ENCODE measurements at places on chromosomes 1 and 21. TPM values are rescaled to one million over a fixed set of nuclear protein-coding genes. Genes with fewer than 3 reads are reported as not detected.

ANGPTL3 gene
- not detected for total RNA-seq

TOMM20 gene
- total RNA-seq, result 139 TPM

- no peak for DNase-seq
Observed at GRCh38 chr1:110240476-110241210, 30.5 kb downstream of the KCNC4 start.

- no peak for DNase-seq
Observed at GRCh38 chr1:22168412-22168973, 25.6 kb upstream of the WNT4 start.

- DNase-seq, result no peak
Observed at GRCh38 chr21:41431788-41432548, 5.9 kb downstream of the MX1 start.

DNA sequence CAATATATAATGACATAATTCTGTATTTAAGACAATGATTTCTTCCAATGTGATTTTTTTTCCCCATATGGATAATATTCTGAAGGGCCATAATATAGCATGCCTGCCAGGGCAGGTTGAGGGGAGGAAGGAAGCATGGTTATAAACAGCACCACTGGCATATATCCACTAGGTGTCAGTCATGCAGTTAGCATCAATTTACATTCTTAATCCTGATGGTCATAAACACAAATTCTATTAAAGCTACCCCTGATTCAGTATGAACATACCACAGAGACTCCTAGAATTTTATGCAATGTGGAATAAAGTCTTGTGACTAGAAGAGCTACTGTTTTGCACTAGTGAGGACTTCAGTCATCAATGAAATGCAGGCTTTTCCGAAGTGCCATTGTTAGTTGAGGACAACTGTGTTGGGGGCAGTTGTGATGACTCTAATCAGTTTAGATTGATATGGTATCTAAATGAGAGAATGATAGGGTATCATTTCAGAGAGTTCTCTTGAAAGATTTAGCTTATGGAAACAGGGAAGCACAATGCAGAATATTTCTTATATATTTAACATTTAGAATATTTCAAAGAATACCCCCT, 342.7 kb upstream of the NR5A2 start:
- DNase-seq, result no peak

DNA sequence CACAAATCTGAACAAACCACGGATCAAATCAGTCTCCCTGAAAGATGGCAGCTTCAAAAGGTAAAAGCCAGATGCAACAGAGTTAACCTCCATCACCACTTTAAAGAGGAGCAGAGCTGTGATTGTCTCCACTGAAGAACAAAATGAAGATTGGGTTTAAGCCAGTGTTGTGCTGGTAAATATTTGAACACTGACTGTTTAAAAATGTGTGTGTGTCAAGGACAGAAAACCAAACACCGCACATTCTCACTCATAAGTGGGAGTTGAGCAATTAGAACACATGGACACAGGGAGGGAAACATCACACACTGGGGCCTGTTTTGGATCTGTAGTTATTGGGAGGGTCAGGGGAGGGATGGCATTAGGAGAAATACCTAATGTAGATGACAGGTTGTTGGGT, 83.9 kb downstream of the ST6GALNAC5 start:
- DNase-seq, result no peak

- DNase-seq, result no peak
Observed at GRCh38 chr1:41822866-41823265, 95.9 kb downstream of the HIVEP3 start.

- no peak for DNase-seq
Observed at GRCh38 chr1:44170281-44170823, 28.9 kb upstream of the KLF18 start.

DNA sequence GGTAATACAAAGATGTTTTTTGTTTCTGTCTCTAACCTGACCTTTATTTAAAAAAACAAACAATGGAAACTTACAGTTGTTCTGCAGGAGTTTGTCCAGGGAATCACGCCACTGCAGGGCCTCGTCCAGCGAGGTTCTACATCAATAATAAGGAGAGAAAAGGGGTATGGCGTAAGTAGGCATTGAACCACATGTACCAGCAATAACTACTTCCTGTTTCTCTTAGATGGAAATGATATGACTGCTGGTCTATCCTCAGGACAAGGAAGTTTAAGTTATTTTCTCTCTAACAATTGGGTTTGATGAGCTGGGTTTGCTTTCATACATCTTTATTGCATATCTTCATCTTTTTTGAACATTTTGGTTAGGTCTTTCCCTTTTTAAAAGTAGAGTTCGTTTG, 40.9 kb downstream of the RGS5 start:
- no peak for DNase-seq

DNA sequence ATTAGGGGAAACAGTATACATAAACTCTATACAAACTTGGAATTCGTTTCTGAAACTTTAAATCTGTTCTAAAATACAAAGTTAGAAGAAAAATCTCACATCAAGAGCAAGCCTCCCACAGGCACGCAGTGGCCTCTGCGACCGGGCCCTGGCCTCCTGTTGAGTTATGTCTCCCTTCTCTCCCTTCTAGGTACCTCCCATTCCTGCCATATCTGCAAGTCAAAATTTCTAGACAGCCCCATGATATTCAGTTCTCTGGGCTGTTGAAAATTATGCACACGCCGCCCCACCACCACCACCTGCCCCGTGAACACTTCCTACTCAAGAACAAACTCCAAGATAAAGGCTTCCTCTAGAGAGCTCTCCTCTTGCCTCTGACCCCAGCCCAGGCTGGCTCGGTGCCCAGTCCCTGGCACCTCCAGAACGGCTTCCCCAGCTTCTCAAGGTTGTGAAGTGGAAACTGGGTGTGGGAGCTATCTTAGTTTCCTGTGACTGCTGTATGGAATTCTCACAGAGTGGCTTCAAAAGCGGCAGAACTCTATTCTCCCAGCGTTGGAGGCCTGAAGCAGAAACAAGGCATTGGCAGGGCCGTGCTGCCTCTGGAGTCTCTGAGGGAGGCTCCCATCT, 37.7 kb upstream of the LRP8 start:
- no peak for DNase-seq

Measured in kidney epithelial cell (primary cell).